ENCODE measurements at places on chromosomes 11 and 22.

- no peak for DNase-seq
Observed at GRCh38 chr11:17812865-17813187, 78.2 kb downstream of the KCNC1 start.

DNA sequence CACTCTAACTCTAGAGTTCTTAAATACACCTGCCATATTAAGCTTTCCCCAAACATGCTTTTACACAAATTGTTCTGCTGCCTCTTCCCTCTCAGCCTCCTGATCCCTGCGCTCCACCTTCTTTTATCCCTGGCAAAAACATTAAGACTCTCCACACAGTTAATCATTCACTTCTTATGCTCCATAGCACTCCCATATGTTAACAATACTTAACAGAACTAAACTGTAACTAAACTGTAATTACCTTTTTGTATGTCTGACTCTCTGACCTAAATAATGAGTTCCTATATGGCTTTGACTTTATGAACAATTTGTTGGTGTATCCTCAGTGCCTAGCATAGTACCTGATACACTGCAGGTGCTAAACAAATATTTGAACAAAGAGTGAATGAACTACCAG lies 71.8 kb downstream of the BTBD10 start:
- no peak for DNase-seq

- no peak for DNase-seq
Observed at GRCh38 chr22:30889996-30890480, 78.5 kb downstream of the MORC2 start.

DNA sequence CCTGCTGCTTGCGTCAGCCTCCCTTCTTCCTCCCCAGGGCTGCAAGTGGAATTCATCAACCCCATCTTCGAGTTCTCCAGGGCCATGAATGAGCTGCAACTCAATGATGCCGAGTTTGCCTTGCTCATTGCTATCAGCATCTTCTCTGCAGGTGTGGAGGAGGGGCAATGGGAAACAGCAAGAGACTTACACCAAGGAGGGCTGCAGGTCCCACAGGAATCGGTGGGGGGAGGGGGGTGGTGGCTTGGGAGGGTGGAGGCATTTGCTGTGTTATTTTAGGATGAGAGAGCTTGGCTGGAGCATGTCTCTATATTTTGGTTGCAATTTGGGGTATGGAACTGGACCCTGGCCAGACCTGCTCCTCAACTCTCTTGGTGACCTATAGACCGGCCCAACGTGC lies 2.1 kb upstream of the MADD start:
- DNase-seq, result no peak

DNA sequence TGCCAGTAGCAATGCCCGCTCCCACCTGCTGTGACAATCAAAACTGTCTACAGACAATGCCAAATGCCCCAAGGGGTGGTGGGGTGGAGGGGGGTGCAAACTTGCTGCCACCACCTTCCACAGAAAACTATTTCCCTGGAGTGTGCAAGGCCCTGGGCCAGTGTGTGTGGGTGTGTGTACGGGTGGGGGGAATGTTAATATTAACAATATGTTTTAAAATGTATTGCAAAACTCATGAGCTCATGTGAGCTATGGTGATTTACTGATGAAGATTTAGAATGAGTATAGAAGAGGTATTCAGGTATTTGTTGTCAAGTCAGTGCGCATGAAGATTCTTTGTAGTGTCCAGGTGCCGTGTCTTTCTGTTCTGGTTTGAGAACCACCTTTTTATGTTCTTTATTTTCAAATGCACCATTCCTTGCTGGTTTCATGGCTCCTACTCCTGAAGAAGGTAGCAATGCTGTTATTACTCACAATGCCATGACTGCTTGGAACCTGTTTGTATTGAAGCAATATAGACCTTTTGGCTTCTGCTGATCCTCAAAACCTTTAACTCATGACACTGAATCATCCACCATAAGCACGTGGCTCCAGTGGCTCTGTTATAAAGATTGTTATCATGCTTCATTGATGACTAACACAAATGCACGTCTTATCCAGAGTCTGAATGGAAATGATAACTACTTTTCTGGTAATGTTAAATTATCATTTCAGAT lies 29.9 kb upstream of the AQP11 start:
- DNase-seq, result peak; percentile 74

DNA sequence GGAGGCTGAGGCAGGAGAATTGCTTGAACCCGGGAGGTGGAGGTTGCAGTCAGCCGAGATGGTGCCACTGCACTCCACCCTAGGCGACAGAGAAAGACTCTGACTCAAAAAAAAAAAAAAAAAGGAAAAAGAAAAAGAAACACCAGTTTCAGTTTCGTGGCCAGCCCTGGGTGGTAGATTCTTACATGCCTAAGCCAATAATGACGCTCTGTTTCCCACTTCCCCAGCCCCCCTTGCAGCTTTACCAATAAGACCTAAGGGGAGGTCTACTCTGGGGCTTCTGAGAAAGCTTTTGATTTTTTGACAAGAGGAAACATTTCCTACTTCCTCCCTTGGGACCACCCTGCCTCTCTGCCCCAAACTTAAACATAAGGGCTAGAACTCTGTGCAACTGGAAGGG lies 30.0 kb upstream of the PTPRJ start:
- DNase-seq, result no peak

- no peak for DNase-seq
Observed at GRCh38 chr11:36757075-36757474, 159.0 kb upstream of the RAG2 start.

- DNase-seq, result peak; percentile 88
Observed at GRCh38 chr11:65606876-65607613, 7.0 kb downstream of the MAP3K11 start.

GRCh38 chr11:73946798-73947458 lies 3.9 kb upstream of the DNAJB13 start:
- no peak for DNase-seq

DNA sequence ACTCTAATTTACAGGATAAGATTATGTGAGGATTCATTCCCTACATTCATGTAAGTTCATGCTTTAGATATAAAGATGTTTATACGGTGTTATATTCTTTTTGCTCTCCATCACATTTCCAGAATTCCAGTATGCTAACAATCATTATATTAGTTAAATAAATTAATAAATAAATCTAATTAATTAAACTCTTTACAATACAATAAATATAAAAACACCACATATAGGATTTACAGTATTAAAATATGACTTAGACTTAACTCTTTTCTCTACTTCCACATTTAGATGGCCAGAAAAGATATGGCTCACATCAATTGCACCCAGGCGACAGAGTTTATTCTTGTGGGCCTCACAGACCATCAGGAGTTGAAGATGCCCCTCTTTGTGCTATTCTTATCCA lies at the start of gene OR8U1:
TSS of gene OR8U1 (plus strand) at position 301 of the 400 bp plus-strand sequence. CDS start at position 301, 0 bp downstream.
- no peak for DNase-seq

- DNase-seq, result no peak
Observed at GRCh38 chr11:9826390-9826789, 162.5 kb downstream of the SWAP70 start.

GRCh38 chr11:36713715-36714114 lies 115.7 kb upstream of the RAG2 start:
- no peak for DNase-seq

DNA sequence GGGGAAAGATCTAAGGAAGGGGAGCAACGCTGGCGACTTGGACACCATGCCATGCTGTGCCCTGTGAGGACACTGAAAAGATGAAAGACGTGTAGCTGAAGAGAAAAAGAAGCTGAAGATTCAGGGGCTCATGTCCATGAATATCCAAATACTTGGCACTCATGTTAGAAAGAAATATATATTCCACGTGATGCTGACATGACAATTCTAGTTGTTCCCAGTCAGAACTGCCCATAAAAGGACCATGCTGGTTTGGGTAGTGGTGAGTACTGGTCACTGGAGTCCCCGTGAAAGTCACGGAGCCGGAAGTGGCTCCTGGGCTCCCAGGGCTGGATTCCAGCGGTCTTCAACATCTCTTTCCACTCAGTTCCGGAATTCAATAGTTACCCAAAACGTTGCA lies 9.9 kb downstream of the MS4A15 start:
- DNase-seq, result no peak

- no peak for DNase-seq
Observed at GRCh38 chr22:28773461-28773867, 969 bp downstream of the CCDC117 start.

- no peak for DNase-seq
Observed at GRCh38 chr22:50548040-50548920, 2.6 kb downstream of the KLHDC7B start.

- no peak for DNase-seq
Observed at GRCh38 chr11:131504199-131504949, 134.0 kb downstream of the NTM start.

GRCh38 chr22:26573026-26573662 lies 16.8 kb downstream of the TPST2 start:
- DNase-seq, result no peak

- DNase-seq, result no peak
Observed at GRCh38 chr11:7576726-7577290, 63.0 kb downstream of the PPFIBP2 start.

DNA sequence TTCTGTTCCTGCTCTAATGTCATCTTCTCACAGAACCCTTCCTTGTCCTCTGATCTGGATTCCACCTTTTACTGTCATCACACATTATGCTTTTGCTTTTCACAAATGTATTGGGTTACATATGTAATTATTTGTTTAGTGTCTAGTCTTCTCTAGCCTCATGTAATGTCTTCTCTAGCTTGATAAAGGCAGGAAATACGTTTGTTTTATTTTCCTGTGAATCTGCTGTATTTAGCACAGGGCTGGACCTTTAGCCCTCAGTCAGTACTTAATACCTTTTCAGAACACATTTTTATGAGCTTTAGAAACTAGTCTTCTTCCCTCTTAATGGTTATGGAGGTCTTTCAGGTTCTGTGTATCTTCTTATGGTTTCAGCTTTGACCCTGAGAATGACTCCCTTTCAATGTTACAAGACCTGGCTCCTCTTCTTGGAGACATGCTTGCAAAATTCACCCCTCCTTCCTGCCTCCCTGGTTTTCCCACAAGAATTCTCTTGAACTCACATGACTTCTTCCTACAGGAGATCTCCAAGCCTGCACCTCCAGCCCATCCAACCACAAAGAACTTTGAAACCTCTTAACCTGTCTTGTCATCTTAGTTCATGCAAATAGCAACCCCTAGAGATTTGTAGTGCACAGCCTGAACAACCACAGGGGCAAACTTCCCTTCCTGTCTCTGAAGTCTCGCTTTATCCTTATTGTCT lies 132.7 kb upstream of the DDI1 start:
- DNase-seq, result no peak

- no peak for DNase-seq
Observed at GRCh38 chr11:46106530-46107407, 14.5 kb downstream of the PHF21A start.

GRCh38 chr11:118980191-118980881 lies 8.8 kb downstream of the FOXR1 start:
- no peak for DNase-seq

DNA sequence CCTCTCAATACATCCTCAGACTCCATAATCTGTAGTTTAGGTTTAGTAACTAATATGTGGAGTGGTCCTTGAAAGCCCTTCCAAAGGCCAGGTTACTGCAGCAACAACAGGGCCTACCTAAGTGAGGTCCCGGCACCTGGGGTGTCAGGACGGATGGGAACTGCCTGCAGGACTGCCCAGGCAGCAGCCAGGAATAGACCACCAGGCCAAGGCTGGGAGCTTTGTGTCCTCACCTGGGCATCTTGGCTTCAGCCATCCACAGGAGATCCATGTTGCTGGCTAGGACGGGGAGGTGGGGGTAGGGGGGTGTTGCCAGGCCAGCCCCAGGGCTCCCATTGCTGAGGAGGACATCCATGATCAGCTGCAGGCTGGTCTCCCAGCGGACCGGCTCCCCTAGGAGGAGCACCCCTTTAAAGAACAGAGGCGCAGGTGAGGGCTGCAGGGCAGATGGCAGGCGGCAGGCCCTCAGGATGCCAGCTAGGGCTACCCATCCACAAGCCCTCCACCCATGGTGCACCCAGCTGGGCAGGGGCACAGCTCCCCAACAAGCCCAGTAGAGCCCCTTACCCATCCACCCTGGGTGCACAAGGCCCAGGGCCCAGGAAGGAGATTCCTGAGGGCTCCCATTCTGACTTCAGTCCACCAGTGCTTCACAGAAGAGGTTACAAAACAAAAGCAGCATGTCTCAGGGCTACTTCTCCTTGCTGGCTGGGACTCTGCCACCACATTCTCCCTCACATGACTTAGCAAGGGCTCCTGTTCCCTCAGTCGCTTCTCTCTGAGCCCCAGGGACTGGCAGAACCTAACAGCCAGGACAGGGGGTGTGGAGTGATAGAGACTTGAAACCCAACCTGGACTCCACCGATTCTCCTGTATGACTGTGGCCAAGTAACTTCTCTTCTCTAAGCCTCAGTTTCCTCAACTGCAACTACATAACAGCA lies 18.0 kb downstream of the HDHD5 start:
- DNase-seq, result no peak

- DNase-seq, result no peak
Observed at GRCh38 chr11:2994336-2994730, 2.2 kb upstream of the NAP1L4 start.

- no peak for DNase-seq
Observed at GRCh38 chr11:17561526-17561925, 14.5 kb downstream of the OTOG start.

- DNase-seq, result no peak
Observed at GRCh38 chr11:119167933-119168332, 592 bp upstream of the NLRX1 start.

DNA sequence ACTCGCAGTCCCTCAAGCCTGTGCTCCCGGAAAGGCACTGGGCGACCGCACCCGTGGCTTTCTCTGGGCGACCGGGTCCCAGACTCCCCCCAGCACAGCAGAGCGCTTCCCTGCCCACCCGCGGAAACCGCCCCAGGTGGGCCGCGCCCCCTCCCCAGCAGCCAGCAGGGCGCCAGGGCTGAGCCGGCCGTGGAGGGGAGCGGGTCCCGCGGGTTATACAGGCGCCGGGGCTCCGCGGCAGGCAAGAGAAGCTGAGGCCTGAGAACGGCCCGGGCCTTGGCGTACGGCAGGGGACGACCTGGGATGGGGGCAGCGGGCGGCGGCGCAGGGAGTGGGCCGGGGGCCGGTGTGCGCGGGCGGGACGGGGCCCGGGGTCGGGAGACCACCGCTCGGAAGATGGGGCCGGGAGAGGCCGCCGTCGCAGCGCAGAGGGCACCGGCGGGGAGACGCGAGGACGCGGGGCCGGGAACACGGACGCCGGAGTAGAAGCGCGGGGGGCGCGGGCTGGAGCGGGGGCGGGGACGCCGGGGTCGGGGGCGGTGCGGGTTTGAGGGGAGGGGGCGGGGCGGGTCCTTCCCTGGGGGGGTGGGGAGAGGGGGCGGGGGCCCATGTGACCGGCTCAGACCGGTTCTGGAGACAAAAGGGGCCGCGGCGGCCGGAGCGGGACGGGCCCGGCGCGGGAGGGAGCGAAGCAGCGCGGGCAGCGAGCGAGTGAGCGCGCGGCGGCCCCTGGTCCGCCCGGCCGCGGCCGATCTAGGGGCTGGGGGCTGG lies at the start of gene MDK:
TSS of gene MDK (plus strand) at position 622 of the 771 bp plus-strand sequence. CDS start 389 bp downstream, outside the sequence.
- no peak for DNase-seq

All from retinal pigment epithelial cell (primary cell).